ENCODE measurements at places on chromosomes 7 and 10.

DNA sequence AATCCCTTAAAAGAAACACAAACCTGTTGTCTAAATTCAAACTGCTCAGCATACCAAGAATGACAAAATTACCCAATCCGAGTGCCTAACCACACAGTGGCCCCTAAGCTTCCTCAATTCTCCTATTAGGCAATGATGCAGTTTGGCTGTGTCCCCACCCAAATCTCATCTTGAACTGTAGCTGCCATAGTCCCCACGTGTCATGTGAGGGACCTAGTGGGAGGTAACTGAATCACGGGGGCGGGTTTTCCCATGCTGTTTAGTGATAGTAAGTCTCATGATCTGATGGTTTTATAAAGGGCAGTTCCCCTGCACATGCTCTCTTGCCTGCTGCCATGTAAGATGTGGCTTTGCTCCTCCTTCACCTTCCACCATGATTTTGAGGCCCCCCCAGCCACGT lies 21.9 kb downstream of the PSAP start:
- DNase-seq = no peak

DNA sequence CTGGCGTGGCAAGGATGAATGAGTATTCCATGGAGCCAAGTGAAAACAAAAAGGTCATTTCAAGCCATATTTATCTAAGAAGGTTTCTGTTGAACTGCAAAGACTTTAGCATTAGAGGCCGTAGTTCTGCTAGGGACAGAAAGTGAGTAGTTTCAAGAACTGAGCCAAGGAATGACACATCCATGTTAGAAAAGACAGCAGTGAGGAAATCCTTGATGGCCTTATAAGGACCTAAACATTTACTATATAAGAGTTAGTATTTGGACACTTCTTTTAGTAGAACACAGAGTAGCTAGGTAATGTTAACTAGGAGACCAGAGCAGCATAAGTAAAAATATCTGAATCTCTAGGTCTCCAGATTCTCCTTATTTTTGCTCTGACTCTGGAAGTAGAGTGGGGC lies 329.8 kb upstream of the SEMA3D start:
- DNase-seq = no peak

GRCh38 chr7:97018126-97018601 lies 6.5 kb downstream of the DLX5 start:
- DNase-seq = no peak

- DNase-seq = no peak
These were observed 10.2 kb downstream of the EMX2 start for GRCh38 chr10:117552701-117553141.

GRCh38 chr7:5574770-5575269 lies 151.2 kb upstream of the TNRC18 start:
- no peak for DNase-seq

Measured in PC-3 (cell line).